Gastroesophageal sphincter (tissue), 4 donors: ENCODE measurements at places on chromosomes 16 and 17. TPM values are rescaled to one million over a fixed set of nuclear protein-coding genes. Genes with fewer than 3 reads are reported as not detected.

DNAAF1 gene
- not detected for total RNA-seq

DNA sequence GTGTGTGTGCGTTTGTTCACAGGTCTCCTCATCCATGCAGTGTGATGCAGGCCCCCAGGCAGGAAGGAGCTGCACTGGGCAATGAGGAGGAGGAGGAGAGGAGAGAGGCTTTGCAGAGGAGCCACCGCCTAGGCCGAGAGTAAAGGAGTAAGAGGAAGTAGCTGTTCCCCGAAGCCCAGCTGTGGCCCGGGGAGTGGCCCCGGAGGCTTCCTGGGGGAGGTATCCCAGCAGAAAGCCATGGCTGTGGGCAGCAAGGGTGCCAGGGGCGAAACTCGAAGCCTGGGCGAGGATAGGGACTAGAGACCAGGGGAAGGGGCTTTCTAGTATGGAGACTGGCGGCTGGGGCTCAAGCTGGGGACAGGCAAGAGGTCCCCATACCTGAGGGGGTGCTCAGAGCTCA is 12.2 kb downstream of the C16orf95 start:
- H3K27me3 ChIP-seq = peaks cover 10% of the 10 kb centered on the region
- no peak overlapping the region for H3K4me3 ChIP-seq
- no peaks in the 10 kb centered on the region for H3K4me1 ChIP-seq
- no peaks in the 10 kb centered on the region for H3K36me3 ChIP-seq
- no peak overlapping the region for H3K27ac ChIP-seq

DNA sequence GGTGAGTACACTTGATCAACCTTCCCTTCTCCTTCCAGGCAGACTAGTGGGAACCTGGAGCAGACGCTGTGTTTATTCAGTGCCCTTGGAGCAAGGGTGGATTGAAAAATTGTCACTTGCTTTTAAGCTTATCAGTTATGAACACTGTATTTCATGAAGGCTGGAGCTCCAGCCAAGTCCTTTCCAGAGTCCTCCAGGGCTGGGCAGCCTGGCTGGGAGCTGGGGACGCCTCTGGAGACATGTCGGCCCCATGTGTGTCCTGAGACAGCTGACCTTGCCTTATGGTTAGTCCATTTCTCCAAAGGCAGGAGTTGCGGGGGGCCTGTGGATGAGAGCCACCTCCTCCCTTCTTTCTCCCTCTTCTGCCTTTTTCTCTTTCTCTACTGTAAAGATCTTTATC is 67.0 kb downstream of the RAP1GAP2 start:
- no peaks in the 10 kb centered on the region for H3K36me3 ChIP-seq
- no peak overlapping the region for H3K27ac ChIP-seq
- no peaks in the 10 kb centered on the region for H3K4me1 ChIP-seq
- no peak for ATAC-seq
- H3K4me3 ChIP-seq = no peak overlapping the region
- no peaks in the 10 kb centered on the region for H3K27me3 ChIP-seq

DNA sequence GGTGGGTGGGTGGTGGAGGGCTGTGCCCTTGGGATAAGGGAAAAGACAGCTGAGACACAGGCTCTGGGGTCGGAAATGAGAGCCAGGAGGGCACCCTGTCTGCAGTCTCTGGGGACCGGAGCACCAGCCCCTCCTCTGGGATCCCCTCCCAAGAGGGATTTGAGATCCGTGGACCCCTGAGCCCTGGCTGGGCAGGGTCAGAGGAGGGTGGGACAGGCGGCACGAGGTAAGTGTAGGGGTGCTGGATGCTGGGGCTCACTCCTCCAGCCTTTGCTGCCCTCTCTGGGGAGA is 425 bp downstream of the SGSH start:
- no peak for ATAC-seq
- H3K27me3 ChIP-seq = no peaks in the 10 kb centered on the region
- H3K4me3 ChIP-seq = peak overlapping the region; percentile 100
- no peaks in the 10 kb centered on the region for H3K4me1 ChIP-seq
- peaks cover 49% of the 10 kb centered on the region for H3K36me3 ChIP-seq
- peak overlapping the region; percentile 54 for H3K27ac ChIP-seq

DNA sequence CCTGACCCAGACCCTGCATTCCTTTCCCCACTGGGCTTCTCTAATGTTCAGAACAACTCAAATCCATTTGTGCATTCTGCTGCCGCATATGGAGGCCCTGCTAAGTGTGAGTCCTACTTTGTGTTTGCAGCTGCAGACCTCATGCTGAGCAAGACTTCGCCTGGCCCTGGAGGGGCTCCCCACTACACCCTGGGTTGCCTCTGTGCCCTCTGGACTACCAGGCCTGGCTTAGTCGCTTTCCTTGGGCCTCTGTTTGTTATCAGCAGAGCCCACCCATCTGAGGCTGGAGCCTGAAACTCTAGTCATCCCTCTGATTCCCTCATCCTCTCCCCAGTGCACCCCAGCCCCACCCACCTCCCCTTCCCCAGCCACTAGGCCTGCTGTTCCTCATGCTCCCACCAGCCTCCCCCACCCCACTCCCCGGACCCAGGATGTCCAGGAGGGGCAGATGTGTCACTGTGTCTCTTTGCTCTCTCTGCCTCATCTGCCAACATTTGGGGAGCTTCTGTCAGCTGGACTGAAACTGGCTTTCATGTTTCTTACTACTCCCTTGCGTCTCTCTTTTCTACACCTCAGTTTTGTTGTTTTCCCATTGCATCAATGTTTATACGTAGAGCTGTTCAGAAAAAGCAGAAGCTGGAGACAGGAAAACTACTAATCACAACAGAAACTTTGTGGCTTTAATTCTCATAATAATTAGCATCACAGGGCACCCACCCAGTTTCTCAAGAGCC is 17.9 kb upstream of the CD300E start:
- H3K27me3 ChIP-seq = peaks cover 70% of the 10 kb centered on the region
- H3K27ac ChIP-seq = no peak overlapping the region
- H3K4me1 ChIP-seq = no peaks in the 10 kb centered on the region
- ATAC-seq = no peak

CCL18 gene
- total RNA-seq = not detected
